NCI-H2029 (cell line): ENCODE measurements at places on chromosomes 4 and X.

DNA sequence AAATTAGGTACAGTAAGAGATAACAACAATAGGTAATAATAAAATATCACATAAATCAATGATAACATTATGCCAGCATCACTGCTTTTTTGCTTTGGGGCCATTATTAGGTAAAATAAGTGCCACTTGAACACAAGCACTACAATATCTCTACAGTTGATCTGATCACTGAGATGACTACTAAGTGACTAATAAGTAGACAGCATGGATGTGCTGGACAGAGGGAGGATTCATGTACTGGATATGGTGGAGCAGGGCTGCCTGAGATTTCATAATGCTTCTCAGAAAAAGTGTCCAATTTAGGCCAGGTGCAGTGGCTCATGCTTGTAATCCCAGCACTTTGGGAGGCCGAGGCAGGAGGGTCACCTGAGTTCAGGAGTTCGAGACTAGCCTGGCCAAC lies 137.8 kb upstream of the IL1RAPL2 start:
- no peak for DNase-seq

- peak; percentile 12 for DNase-seq
Observed at GRCh38 chr4:186592966-186593586, 37.7 kb upstream of the MTNR1A start.

GRCh38 chrX:153926552-153926857 lies 441 bp upstream of the ARHGAP4 start:
- no peak for DNase-seq

GRCh38 chrX:43718081-43718480 lies 62.0 kb downstream of the MAOA start:
- no peak for DNase-seq

- DNase-seq = no peak
Observed at GRCh38 chrX:136097871-136098805, 49.2 kb upstream of the FHL1 start.

GRCh38 chr4:24888475-24889344 lies 24.1 kb downstream of the CCDC149 start:
- DNase-seq = no peak

DNA sequence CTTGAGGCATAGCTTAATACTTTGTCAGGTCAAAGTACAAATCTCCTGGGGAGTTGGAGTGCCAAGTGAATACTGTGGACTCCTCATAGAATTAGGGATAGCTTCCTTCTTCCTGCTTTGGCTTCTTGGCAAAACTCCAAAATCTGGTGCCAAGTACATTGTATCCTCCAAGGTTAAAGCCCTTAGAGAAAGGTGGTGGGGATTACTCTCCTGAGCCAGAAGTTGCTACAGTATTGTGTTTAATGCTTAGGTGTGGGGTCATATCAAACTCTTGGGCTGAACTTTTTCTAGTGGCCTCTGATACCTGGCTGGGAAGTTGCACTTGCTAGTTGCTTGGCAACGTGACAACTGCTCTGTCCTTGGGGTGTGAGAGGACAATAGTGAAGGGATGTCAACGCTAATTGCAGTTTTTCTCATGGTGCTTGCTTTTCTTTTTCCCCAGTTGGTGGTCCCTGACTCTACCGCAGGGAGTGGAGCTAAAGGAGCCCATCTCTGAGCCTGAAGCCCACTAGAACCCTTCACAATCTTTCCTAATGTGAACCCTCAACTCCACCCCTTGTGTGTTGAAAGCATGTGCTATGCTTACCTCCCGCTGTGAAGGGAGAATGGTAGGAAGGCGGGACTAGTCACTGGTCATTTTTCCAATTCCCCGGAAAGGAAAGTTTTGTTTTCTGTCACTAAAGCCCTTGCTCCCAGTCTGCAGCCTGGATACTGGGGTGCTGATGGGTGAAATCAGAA lies 35.5 kb downstream of the DLG3 start:
- peak; percentile 43 for DNase-seq

- DNase-seq = peak; percentile 15
Observed at GRCh38 chr4:121696581-121697461, at the start of gene ANXA5. TSS of gene ANXA5 (minus strand) at chr4:121696980. CDS start at chr4:121696589, 391 bp downstream.

- DNase-seq = no peak
Observed at GRCh38 chr4:9904976-9905587, 116.2 kb downstream of the SLC2A9 start.

GRCh38 chr4:71260544-71260943 lies 78.3 kb upstream of the SLC4A4 start:
- DNase-seq = no peak

DNA sequence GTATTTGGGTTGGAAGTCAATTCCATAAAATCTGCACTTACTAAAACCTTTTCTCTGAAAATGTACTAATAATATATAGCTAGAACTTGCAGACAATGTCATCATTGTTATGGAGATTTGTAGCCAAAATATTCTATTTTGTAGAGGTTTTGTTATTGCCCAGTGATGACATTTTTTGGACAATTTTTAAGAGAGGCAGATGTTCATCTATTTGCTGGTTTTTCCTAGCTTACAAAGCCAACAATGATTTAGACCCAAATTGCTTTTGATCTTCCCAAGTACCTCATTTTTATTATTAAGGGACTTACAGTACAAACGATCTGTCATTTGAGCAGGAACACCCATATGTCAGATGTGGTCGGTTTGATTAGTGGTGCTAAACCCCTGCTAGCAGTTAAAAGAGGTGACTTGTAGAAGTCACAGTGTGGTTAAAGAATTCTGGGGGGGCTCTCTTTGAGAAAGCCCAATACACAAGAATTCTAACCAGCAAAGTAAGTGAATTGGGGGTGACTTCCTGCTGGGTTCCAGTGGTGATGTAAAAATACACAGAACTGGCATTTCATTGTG lies 136.2 kb downstream of the KIT start:
- no peak for DNase-seq

- no peak for DNase-seq
Observed at GRCh38 chr4:3858046-3858730, 92.0 kb downstream of the ADRA2C start.

DNA sequence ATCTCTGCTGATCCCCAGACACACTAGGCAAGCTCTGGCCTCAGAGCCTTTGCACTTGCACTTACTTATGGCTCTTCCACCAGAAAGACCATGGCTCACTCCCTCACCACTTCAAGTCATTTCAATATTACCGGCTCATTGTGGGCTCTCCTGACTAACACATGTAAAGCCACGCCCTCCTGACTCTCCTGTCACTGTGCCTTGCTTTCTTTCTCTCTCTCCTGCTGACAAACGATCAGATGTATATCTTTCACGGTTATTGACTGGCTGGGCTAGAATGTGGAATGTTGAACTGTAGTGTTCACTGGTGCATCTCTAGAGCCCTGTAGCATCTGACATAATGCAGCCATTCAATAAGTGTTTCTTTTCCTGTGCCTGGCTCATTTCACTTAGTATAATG lies 425.1 kb downstream of the RAB28 start:
- no peak for DNase-seq

DNA sequence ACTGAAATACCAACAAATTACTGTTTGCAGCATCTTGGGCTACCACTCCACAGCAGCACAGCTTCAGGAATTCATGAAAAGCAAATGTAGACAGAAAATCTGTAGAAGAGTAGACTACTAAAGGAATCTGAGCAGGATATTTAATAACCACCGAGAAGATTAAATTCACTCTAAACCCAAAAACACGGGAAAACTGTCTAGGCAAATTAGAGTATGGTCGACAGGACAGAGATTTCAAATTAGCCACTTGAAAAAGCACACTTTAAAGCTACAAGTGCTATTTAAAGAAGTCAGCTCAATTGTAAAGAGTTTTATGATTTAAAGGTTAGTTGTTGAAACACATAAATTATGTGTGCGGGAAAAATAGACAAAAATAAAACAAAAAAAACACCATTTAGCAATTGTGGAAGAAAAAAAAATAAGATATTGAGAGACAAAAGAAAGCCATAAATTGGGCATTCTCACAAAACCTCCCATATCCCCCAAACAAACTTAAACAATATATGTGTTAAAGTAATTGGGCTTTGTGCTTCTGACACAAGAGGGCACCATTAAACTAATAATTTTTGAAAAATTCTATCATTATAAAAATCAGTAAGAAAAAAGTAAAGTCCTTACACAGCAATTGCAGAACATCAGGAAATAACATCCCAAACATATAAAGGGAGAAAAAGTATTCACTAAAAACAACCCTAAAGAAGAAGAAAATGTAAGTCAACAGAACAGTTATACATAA lies 880.8 kb downstream of the TECRL start:
- no peak for DNase-seq

DNA sequence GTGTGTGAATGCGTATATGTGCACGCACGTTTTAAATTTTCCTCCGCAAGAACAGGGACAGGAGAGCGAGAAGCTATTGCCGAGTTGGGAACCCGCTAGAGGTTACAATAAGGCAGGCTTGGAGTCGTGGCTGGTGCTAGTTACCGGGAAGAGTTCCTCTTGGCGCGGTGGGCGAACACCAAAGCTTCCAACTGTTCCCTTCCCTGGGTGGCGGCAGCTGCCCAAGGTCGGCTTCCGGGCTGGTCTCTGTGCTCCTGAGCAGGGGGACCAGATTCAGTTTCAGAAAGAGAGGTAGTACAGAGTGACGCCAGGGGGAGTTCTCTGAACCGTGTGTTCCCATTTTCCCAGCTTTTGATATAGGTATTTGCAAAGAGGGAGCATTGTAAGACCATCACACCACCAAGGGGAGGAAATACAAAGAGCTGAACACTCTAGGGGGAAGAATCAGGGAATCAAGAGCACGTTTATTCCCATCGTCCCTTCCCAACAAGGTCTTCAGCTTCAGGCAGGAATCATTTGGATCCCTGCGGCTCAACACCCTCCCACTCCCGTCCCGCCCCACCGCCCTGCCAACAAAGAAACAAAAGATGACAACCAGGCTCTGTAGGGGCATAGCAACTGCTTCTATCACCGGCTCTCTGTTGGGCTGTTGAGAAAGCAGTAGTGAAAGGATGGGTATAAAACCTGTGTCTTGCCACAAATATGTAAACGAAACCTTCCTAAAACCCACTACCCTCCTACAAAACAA lies 113.6 kb upstream of the TEX13C start:
- DNase-seq = no peak

DNA sequence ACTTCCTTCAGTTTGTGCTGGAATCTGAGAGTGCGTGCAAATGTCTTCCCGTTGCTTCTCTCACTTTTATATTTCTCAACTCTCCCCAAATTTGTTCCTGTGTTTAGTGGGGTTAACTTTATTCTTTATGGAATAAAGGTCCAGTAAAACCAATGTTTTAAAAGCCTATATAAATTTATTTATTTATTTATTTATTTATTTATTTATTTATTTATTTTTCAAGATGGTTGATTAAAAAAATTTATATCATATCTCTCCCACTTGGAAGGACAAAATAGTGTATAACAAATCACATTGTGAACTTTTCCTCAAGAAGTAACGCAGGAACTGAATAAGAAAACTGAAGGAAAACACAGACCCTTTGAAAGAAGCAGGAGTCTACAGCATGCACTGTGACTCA lies 95.3 kb upstream of the ITM2A start:
- no peak for DNase-seq

- DNase-seq = no peak
Observed at GRCh38 chrX:10620121-10620699, at the start of gene MID1. TSS of gene MID1 (minus strand) at chrX:10620585. CDS start at chrX:10567547, 53,038 bp downstream.

DNA sequence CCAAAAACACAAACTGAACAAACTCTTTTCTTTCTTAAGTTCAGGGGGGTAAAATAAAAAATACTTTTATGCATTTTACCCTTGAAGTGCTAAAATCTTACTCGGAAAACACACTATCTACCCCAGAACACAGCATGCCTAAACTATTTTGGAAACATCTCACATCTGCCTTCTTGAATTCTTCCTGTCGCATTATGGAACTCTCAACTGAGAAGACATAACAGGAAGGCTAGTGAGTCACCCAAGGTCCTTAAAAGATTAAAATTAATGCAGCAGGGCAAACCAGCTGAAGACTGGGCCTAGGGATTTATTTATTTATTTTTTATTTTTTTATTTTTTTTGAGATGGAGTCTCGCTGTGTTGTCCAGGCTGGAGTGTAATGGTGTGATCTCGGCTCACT lies 208.2 kb downstream of the APBB2 start:
- no peak for DNase-seq

DNA sequence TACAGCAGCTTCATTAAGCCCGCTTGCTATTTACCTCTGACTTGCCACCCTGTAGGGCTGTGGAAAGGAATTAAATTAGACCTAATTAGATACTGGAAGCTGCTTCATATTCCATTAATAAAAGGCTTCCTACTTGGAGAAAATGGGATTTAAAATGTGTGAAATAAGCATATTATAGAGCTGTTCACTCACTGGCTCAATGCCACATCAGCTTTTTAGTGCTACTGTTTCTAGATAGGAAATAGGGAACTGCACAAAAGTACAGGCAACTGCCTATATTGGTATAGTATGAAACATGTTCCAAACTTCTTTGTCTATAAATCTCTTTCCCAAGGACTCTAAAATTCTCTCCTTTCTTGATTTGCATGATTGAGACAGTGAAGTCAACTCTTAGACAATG lies 407.9 kb upstream of the AADAT start:
- DNase-seq = no peak

GRCh38 chr4:76585897-76586360 lies 150.9 kb downstream of the SHROOM3 start:
- DNase-seq = peak; percentile 94

GRCh38 chr4:8285976-8286718 lies 16.6 kb downstream of the HTRA3 start:
- DNase-seq = no peak

- no peak for DNase-seq
Observed at GRCh38 chr4:79851625-79852304, 221.3 kb downstream of the ANTXR2 start.

- no peak for DNase-seq
Observed at GRCh38 chr4:128661479-128661878, 148.0 kb upstream of the JADE1 start.

GRCh38 chr4:16931339-16932305 lies 33.2 kb upstream of the LDB2 start:
- no peak for DNase-seq

DNA sequence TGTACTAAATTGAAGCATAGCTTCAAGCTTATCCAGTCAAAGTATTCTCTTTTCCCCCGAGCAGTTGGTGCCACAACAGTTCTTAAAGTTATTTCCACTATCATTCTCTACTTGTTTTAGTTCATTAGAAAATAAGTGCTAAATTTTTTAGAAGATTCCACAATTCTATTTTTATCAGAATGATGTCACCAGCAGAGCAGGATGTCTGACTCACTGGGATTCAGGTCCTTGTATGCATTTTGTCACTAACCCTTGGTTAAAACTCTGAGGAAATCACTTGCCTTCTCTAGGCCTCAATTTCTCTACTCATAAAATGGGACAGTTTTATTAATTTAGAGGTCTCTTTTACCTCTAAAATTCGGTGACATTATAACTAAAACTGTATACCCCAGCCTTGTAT lies 3.4 kb downstream of the DDX53 start:
- DNase-seq = no peak

- peak; percentile 81 for DNase-seq
Observed at GRCh38 chr4:25098964-25099891, 61.0 kb downstream of the SEPSECS start.

DNA sequence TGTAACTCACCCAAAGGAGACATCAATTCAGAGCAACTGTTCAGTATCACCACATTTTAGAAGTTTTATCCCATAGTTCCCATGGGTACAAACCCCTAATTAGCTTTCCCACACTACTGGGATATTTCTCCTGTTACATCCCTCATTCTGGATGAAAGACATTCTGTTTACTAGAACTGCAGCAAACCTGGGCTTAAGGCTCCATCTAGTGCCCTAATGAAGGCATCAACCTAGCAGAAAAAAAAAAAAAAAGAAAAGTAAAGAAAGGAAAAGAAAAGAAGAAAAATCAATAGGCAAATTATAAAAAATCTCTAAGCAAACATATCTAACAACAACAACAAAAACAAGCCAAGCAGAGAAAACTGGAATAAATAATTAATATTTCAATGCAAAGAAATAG lies 133.7 kb upstream of the CPXCR1 start:
- no peak for DNase-seq
